Stimulated activated CD4-positive, alpha-beta T cell treated with anti-CD3 and anti-CD28 coated beads, Interleukin-1b, Interleukin-23, amount 100 ng/mL, for 1 hour (primary cell): ENCODE measurements at places on chromosomes 4 and X.

DNA sequence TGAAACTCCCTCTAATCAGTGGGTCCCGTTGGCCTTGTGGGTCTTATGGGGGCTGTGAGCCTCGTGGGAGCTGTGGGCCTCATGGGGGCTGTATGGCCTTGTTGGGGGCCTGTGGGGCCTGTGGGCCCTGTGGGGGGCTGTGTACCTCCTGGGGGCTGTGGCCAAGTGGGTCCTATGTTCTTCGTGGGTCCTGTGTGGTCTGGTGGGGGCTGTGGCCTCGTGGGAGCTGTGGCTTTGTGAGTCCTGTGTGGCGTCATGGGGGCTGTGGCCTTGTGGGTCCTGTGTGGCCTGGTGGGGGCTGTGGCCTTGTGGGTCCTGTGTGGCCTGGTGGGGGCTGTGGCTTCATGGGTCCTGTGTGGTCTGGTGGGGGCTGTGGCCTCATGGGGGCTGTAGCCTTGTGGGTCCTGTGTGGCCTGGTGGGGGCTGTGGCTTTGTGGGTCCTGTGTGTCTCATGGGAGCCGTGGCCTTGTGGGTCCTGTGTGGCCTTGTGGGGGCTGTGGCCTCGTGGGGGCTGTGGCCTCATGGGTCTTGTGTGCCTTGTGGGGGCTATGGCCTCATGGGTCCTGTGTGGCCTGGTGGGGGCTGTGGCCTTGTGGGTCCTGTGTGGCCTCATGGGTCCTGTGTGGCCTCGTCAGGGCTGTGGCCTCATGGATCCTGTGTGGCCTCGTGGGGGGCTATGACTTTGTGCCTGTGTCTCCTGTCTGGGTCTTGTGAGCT lies 7.4 kb downstream of the PCGF3 start:
- DNase-seq: no peak

DNA sequence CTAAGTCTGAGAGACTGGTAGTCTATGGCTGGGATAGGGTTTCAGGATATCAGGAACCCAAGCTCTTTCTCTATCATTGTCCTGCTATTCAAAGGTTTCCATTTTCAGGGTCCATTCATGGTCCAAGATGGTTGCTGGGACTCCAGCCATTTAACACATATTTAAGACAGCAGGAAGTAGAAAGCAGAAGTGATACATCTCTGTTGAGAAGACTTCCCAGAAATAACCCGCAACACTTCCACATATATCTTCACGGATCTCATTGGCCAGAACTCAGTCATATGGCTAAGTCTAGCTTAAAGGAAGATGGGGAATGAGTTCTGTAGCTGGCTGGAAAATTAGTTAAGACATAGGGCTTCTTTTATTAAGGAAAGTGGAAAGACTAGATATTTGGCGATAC lies 23.8 kb downstream of the CTSO start:
- no peak for DNase-seq

DNA sequence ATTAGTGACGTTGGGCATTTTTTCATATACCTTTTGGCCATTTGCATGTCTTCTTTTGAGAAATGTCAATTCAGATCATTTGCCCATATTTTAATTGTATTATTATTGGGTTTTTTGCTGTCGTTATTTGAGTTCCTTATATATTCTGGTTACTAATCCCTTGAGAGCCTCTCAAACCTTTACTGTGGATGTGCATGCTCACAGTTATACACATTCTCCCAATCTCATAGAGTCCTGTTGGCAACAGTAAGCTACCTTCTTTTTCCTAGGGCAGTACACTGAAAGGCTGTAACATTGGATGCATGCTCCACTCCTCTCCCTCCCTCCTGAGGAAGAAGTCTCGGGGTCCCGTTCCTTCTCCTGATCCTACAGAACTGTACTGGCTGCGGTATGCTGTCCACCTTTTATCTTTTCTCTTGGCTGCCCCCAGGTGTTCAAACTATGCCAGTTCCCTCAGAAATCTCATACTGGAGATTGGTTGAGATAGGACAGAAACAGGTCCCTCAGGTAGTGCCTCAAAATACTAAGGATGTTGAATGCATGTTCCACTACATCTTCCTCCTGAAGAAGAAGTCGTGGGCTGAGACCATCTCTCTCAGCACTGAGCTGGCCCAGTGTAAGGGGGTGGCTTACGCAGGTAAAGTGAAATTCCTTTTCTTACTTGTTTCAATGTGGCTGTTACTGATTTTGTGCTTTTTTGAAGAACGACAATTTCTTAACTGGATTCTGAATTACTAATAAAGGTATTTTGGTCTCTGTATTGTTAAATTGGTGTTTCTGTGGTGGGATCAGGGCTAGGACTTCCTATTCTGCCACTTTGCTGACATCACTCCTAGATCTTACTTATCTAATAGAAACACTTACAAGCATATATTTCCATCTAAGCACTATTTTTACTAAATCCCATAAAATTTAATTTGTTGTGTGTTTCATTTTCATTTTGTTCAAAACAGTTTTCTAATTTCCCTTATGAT lies 145.4 kb upstream of the HUWE1 start:
- DNase-seq: no peak

GRCh38 chr4:81468678-81469077 lies 3.0 kb downstream of the RASGEF1B start:
- no peak for DNase-seq

DNA sequence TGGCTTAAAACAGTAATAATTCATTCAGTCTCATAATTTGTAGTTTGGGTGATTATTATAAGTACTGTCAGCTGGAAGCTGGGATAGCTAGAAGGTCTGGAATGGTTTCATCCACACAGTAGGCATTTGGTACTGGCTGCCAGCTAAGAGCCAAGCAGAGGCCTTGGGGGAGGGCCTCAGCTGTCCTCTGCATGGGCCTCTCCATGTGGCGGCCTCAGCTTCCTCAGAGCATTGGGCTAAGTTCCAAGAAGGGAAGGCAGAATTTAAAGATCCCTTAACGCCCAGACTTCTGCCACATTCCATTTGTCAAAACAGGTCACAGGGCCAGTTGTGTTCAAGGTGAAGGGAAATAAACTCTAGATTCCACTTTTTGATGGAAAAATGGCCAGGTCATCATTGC lies 93.3 kb downstream of the NEUROG2 start:
- no peak for DNase-seq

- DNase-seq: no peak
Measured at GRCh38 chrX:46551494-46552128, 6.4 kb upstream of the ZNF674 start.

DNA sequence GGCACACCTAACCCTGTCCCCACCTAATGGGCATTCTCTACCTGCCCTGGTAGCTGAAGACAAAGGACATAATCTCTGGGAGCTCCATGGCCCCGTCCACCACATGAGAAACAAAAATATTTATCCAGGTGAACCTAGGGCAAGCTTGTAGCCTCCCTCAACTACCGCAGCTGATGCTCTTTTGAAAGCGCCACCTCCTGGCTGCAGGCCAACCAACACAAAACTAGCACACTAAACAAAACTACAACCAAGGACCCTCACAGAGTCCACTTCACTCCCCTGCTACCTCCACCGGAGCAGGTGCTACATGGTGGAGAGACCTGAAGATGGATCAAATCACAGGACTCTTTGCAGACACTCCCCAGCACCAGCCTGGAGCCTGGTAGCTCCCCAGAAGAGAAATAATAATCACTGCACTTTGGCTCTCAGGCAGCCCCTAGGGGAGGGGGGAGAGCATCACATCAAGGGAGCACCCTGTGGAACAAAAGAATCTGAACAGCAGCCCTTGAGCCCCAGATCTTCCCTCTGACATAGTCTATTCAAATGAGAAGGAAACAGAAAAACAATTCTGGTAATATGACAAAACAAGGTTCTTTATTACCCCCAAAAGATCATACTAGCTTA lies 111.3 kb upstream of the ATP8A1 start:
- DNase-seq: no peak

DNA sequence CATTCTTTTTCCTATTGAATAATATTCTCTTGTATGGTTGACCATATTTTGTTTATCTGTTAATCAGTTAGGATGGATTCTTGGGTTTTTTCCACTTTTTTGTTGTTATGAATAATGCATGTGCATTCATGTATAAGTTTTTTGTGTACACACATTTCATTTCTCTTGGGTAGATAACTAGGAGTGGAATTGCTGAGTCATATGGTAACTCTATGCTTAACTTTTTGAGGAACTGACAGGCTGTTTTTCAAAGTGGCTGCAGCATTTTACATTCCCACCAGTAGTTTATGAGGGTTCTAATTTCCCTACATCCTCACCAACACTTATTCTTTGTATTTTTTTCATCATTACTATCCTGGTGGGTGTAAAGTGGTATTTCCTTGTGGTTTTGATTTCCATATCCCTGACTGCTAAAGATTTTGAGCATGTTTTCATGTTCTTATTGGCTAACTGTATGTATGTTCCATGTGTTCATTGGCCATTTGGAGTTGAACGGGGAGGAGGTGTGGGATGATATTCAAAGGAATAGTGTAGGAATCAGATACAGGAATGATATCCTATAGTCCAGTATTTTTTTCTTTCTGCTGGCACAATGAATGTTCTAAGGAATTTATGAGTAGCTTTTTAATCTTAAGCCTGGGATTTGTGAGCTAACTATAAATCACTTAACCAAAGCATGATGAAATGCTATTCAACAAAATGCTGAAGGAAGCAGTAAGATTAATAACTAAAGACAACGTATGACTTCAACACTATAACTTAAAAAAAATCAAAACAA lies 114.3 kb downstream of the AMELX start:
- no peak for DNase-seq

GRCh38 chr4:122873821-122874593 lies 47.4 kb downstream of the FGF2 start:
- DNase-seq: no peak

GRCh38 chr4:114272226-114272625 lies 292.8 kb upstream of the ARSJ start:
- DNase-seq: no peak

DNA sequence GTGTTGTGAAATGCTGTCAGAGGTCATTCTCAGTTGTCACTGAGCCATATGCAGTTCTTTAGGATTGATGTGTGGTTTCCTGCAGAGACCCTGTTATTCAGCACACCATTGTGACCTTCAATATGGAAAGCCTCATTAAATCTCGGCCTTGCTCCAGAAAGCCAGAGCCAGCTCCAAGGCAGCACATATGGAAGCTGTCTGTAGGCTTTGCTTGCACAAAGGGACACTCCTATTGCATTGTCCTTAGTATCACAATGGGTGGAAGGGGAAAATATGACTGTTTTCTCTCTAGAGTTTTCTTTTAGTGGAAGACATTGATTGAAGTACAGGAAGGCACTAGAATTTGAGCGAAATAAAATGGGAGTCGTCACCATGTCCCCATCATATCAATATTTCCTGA lies 179.0 kb downstream of the CEP135 start:
- no peak for DNase-seq

- no peak for DNase-seq
Measured at GRCh38 chrX:151736685-151737084, 2.1 kb downstream of the CNGA2 start.

DNA sequence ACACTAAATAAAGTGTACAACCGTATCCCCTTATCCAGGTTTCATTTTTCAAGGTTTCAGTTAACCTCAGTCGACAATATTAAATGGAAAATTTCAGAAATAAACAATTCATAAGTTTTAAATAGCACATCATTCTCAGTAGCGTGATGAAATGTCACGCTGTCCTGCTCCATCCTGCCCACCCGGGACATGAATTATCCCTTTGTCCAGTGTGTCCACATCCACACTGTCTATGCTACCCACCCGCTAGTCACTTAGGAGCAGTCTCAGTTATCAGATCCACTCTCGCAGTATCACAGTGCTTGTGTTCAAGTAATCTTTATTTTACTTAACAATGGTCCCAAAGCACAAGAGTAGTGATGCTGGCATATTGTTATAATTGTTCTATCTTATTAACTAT lies 54.7 kb downstream of the FRYL start:
- DNase-seq: no peak
